ENCODE measurements at places on chromosomes 11 and 22.

DNA sequence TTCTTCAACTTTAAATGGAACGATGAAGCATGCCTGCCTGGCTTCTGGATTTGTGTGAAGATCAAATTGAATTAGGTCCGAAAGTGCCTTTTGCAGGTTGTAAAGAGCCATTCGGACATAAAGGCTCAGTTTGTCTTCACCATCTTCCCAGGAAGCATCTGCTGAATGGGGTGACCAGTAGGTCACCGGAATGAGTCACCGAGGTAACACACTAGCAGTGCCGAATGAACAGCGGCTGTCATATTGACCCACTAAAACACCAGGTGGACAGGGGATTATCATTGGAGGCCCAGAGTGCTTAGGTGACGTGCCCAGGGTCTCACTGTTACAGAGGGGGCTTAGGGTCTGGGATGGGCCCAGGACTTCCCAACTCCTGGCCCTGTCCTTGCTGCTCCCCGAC lies 43.1 kb upstream of the MYH9 start:
- DNase-seq: no peak

DNA sequence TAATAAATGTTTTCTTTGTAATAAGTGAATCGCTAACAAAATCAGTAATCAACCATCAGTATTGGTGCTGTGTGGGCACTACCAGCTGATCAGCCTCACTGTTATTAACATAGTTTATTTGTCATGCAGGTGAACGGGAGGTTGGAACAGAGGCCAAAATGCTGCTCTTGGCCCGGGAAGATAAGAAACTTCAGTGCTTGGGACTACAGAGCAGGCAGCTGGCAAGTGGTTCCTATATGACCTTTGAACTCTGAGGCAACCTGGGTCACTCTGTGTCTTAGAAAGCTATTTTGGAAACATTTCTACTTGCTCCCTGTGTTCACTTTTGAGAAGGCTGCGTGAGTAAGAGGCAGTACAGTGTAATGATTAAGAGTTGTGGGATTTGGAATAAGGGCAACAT lies 36.5 kb upstream of the DNAJB13 start:
- no peak for DNase-seq

DNA sequence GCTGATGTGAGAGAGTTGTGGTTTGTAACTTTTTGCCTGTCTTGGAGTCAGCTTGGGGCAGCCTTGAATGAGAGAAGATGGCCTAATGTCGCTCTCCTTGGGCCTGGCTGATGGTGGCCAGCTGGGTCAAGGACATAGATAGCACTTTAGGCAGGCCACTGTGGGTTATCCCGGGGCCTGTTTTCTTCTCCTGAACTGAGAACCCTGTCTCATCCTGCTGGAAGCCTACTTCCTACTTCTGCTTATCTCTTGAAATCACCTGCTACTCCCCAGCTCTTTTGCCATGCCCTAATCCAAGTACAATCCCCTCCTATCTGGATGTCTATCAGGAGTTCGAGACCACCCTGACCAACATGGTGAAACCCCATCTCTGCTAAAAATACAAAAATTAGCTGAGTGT lies 49.5 kb downstream of the OSBP2 start:
- no peak for DNase-seq

DNA sequence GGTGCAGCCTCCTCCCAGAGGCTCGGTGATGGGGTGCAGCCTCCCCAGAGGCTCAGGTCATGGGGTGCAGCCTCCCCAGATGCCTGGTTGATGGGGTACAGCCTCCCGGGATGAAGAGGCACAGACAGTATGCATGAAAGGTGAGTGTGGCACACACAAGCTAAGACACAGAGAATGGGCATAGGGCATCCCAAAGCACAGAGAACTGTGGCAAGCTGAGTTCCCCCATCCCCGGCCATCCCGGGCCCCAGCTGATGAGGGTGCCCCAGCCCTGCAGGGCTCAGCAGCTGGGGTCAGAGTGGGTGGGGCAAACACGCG lies 4.8 kb upstream of the SYT8 start:
- DNase-seq: no peak

DNA sequence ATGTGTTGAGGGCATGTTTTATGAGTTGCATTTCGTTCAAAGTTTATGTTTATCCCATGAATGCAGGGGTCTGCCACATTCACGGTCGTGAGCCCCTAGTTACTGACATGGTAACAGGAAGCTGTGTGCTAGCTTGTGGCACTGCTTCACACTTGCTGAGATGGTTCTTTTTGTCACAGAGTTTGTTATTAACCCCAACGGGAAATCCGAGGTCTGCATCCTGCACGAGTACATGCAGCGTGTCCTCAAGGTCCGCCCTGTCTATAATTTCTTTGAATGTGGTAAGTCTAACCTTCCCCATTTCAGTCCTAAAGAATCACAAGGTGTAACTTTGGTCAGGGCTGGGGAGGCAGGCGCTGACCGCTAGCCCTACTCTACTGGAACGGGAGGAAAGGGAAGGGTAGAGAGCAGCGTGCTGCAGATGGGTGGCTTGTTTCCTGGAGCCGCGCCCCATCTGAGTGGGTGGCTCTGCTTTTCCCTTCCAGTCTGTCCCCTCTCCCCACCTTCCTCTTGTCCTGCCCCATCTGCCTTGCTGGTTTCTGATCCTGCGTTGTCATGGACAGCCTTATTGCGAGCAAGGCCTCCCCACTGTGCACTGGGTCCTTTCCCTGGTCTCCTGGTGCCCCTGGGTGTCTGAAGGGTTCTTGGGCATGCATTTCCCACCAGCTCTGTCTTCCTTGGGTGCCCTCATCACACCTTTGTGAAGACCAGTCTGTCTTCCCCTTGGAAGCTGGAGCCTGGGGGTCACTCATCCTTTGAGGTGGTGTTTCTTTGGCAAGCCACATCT lies 11.8 kb downstream of the DGCR8 start:
- DNase-seq: no peak

GRCh38 chr11:103659206-103659618 lies 377.2 kb upstream of the DDI1 start:
- no peak for DNase-seq

DNA sequence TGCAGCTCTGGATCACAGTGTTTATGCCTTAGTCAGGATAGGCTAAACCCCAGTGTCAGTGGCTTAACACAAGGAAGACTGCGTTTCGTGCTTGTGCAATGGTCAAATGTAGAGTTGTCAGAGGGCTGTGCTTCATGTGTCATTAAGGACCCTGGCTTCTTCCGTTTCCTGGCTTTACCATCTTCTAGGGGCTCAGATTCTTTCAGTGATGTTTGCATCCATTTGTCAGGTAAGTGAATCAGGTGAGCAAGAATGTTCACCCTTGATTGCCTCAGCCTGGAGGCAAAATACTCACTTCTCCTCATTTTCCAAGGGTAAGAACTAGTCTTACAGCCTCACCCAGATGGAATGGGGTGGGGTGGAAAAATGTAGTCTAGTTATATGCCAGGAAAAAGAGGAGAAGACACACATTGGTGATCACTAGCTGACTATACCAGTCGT lies 20.5 kb upstream of the AMOTL1 start:
- no peak for DNase-seq

DNA sequence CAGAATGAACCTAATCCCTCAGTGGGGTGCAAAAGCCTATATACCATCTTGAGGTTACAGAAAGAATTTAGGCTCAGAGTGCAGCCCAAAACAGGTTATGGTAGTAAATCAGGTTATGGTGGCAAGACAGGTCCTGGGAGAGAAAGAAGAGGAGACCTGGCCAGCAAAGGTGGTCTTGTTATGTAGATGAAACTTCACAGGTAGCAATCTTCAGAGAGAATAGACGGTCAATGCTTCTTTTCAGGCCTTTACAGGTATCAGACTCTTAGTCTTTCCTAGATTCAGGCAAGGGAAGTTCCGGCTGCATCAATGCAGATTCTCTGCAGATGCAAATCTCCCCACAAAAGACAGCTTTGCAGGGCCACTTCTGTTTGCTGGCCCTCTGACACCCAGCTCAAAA lies 45.8 kb upstream of the SORL1 start:
- no peak for DNase-seq

DNA sequence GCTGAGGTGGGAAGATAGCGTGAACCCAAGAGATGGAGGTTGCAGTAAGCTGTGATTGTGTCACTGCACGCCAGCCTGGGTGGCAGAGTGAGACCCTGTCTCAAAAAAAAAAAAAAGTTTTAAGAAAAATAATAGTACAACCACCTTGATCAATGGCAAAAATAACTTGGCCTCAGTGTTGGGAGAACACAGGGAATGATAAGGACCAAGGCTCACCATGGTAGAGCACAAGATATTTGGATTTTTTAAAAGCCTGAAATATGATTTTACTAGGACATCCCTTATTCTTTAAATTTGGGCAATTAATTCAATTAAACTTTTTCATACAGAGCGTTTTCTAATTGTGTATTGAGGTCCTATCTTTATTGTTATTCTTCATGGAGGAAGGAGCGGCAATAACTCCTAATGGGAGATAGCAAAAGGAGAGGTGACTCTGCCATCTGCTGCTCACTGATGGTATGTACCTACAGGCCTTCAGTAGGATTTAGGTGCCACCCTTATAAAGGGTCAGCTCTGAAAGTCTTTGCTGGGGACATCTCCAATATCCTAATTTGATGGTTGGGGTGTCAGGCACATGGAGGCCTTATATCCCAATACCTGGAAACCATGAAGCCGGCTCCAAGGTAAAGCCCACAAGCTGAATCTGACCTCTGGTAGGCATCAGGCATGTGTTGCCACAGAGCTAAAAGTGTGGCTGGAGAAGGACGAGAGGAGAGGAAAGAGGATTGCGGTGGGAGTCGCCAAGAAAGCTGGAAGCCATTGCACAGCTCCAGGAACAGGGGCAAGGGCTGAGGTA lies 21.9 kb upstream of the POLD3 start:
- peak; percentile 55 for DNase-seq

DNA sequence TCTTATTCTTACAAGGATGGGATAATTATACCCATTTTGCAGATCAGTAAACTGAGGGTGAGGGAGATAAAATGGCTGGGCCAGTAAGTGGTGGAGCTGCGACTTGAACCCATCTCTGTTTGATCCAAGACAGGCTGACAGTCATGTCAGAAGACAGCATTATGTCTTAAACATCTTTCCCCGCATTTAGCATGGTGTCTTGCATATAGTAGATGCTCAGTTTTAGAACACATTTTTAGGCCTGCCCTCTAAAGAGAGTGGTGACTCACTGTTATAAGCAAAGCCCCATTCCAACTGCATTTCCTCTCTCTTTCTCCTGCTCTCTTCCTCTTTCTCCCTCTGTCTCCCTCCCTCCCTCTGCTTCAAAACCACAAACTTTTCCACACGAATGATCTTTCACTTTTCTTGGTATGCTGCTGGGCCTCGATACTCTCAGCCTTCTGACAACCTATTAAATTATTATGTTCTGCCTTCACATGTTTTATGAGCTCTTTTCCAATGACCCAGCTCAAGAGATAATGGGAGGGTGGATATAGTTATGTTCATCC lies 25.2 kb downstream of the CWC15 start:
- no peak for DNase-seq

GRCh38 chr11:27553186-27553585 lies 46.6 kb upstream of the LIN7C start:
- DNase-seq: no peak

GRCh38 chr22:49090061-49090852 lies 737.4 kb downstream of the BRD1 start:
- no peak for DNase-seq

DNA sequence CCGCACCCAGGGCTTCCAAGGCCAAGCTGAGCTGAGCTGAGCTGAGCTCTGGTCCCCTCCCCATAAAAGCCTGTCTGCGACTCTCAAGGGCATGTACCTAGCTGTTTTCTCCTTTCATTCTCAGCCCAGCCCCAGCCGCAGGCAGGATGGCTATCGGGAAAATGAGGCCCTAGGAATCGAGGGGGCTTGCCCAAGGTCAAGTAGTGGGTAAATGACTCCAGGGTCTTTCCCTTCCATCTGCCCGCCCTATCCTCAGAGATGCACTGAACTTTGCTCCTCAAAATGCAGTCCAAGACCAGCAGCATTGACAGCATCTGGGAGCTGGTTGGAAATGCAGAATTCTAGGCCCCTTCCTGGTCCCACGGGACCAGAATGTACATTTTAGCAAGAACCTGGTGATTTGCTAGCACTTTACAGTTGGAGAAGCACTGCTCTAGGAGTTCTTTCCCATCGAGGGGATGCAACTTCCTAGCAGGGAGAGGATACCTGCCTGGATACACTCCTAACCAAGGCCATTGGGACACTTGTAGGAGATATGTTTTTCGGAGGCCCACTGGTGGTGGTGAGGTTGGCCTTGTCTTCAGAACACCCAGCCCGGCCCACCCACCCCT lies 43.2 kb upstream of the ACCSL start:
- peak; percentile 21 for DNase-seq

DNA sequence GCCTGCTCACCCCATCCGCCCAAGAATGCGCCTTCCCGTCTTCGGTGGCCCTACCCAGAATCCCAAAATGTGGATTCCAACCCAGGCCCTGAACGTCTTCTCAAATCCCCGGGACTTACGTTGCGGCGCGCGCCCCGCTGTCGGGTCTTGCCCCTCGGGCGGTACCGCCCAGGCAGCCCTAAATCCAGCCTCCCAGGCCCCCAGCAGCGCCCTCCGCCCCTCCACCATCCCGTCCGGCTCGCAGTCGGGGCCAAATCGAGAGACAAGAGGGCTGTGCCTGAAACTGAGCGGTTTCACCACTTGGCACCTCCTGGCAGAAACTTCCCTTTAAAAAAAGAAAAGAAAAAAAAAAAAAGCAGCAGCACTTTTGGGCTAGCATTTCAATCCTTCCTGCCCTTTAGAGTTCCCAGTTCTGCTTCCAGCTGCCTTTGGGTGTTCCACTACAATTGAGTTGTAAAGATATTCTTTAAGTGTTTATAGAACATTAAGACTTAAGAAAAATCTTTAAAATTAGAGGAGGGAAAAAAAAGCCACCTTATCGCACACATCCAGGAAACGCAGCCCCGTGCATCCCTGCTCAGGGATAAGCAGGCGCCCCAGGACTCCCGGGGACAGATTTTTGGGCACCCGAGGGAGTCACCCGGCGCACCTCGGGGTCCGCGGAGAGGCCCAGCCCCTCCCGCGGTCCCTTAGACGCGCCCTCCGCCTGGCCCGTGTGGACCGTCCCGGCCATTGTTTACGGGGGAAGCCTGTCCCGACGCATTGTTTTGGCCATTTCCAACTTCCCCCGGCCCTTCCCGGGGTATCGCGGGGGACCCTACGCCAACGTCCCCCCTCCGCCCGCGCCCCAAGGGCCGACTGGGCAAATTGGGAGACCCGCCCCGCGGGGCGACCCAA lies 57.6 kb downstream of the KCNJ4 start:
- DNase-seq: no peak

DNA sequence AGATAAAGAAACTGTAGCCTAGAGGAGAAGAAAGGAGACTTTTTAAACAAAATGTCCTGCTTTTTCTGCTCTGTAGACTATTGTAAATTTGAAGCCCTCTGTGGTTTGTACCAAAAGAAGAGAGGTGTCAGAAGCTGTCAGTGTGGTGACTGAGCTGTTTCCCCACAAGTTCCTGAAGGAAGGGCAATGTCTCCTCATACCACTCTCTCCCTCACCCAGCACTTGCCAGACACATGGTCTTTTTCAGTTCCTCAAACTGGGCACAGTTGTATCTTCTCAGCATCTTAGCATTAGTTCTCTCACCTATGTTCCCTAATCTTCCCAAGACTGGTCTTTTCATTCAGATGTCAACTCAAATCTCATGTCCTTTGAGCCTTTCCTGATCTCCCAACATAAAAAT lies 4.3 kb downstream of the BCO2 start:
- no peak for DNase-seq

GRCh38 chr11:134531327-134532130 lies 119.5 kb upstream of the B3GAT1 start:
- DNase-seq: no peak
